Stimulated activated naive B cell treated with anti-CD40 and anti-IgM and Interleukin-4, amounts not matched to agents 10 μg/mL and 1 μg/mL and 100 μg/mL, for 72 hours (primary cell): ENCODE measurements at places on chromosomes 5 and 9.

DNA sequence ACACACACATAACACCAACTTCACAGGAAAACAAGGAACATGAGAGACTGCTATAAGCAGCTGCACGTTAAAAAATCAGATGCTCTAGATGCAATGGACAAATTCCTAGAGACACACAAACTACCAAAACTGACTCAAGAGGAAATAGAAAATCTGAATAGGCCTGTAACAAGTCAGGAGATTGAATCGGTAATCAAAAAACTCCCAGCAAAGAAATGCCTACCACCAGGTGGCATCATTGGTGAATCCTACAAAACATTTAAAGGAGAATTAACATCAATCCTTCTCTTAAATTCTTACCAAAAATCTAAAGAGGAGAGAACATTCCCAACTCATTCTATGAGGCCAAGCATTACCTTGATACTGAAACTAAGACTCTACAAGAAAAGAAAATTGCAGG is 54.9 kb downstream of the NDST1 start:
- no peak for DNase-seq

GRCh38 chr5:84017523-84018172 is 297.0 kb upstream of the HAPLN1 start:
- no peak for DNase-seq

GRCh38 chr9:79759460-79759859 is 187.7 kb downstream of the TLE4 start:
- DNase-seq: no peak

DNA sequence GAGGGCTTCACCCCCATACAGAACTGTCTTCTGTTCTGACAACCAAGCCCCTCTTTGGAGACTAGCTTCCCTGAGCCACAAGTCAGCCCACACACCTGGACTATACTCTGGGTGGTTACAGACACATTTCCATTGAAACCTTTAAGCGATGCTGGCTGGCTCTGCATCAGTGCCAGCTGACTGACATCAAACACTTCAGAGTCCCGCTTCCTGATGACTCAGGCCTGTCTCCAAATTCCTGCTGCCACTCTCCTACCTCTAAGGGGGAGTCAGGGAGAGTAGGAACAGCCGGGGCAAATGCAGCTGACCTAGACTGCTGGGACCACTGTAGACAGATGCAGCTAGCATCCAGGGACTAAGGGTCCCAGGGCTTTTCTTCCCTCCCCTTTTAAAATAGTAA is 59.4 kb downstream of the SIL1 start:
- DNase-seq: peak; percentile 5

DNA sequence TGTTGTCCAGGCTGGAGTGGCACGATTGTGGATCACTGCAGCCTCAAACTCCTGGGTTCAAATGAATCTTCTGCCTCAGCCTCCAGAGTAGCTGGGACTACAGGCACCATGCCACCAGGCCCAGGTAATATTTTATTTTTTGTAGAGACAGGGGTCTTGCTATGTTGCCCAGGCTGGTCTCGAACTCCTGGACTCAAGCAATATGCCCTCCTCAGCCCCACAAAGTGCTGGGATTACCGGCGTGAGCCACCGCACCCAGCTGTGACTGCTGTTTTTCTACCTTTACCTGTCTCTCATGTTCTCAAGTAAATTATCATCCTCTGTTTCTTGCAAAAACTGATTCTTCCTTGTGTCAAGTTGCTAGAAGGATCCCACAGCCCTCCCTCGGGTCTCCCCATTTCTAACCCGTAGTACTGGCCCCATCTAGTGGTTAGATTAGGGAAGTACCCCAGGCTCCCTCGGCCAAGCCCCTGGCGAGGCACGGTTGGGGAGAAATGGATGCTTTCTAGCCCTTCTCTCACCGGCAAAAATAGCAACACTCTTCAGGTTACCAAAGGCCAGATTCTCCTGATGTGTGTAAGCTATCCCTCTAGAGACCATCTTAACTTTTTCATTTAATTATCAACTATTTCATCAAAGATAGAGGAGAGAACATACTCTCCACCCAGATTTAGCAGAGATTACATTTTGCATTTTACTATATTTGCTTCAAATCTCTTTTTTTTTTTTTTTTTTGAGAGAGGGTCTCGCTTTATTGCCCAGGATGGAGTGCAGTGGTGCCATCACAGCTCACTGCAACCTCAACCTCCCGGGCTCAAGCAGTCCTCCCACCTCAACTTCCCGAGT is 19.2 kb upstream of the TOR1B start:
- DNase-seq: peak; percentile 59

DNA sequence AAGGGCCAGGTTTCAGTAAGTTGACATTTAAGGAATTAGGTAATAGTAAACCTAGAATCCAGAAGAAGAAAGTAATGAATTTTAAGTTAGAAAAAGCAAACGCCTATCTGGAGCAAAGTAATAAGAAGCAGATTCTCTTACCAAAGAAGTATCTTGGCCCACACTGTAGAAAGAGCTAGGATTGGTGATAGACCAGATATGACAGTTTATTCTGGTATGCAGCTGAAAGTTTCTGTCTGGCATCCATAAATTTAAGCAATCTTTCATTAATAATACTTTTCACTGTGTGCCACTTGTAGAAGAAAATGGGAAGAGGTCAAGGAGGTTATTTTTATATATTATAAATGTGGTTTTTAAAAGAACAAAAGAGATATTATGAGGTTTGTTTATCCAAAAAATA is 3.0 kb downstream of the RECK start:
- DNase-seq: no peak

GRCh38 chr5:8060953-8061429 is 192.0 kb downstream of the MTRR start:
- DNase-seq: no peak

DNA sequence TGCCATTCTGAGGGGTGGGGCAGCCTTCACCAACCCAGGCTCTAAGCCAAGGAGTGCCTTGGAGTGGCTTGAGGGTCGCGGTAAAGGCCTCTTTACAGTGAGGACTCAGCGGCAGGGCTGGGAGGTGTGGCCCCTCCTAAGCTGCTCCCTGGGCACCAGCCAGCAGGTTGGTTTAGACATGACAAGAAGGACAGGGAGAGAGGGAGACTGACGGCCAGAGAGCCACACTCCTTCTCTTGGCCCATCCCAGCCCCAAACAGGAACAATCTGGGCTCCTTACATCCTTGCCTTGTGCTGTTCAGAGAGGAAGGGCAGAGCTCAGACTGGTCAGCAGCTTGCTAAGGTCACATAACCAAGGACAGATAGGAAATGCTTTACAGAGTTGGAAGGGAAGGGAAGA is 94.5 kb downstream of the LMX1B start:
- DNase-seq: no peak

DNA sequence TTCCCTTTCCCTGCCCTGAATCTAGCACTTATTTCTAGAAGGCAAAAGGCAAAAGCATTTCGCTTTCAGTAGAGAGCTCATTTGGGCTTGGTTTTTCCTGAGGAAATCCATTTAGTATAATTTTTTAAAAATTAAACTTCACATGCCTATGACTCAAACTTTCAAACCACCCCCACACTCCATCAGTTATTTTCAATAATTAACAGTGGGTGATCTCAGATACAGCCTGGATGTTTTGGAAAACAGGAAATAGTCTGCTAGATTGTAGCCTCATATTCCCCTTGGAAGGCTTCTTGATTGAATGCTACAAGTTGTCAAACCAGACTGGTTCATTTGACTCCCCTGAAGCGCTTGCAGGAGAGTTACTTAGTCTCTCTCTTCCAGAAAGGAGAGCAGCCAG is 40.6 kb downstream of the SEMA5A start:
- no peak for DNase-seq

GRCh38 chr5:113059232-113060040 is 82.8 kb downstream of the DCP2 start:
- DNase-seq: no peak

DNA sequence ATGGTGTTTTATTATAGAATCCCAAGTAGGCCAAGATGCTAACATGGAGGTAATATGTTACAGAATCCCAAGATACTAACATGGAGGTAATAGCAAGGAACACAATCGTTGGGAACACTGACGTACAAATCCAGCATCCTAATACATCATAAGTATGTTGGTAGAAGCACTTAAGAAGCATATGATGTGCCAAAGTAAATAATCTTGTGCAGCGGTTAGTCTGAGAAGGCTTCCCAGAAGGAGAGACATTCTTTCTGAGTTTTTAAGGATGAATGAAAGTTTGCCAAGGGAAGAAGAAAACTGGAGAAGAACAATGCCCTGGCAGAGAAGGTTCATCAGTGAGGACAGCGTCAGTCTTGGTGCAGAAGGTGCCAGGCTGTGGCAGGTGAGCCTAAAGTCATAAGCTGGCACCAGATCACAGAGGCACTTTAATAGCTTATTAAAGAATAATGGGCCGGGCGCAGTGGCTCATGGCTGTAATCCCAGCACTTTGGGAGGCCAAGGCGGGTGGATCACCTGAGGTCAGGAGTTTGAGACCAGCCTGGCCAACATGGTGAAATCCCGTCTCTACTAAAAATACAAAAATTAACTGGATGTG is 294.5 kb upstream of the PIK3R1 start:
- no peak for DNase-seq

DNA sequence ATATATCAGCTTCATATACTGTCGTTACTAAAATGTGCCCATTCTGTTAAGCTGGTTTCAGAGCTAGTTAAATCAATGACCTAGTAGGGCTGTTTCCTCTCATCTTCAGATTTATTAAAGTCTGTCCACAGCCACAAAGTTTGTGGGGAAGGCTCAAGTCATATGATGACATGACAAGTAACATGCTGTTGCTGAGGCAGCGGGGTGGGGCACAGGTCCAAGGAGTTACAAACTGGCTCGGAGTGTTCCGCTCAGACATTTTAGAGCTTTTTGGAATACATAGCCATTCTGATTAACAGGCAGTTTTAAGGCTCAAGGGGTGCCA is 2.7 kb upstream of the ANP32B start:
- DNase-seq: no peak

DNA sequence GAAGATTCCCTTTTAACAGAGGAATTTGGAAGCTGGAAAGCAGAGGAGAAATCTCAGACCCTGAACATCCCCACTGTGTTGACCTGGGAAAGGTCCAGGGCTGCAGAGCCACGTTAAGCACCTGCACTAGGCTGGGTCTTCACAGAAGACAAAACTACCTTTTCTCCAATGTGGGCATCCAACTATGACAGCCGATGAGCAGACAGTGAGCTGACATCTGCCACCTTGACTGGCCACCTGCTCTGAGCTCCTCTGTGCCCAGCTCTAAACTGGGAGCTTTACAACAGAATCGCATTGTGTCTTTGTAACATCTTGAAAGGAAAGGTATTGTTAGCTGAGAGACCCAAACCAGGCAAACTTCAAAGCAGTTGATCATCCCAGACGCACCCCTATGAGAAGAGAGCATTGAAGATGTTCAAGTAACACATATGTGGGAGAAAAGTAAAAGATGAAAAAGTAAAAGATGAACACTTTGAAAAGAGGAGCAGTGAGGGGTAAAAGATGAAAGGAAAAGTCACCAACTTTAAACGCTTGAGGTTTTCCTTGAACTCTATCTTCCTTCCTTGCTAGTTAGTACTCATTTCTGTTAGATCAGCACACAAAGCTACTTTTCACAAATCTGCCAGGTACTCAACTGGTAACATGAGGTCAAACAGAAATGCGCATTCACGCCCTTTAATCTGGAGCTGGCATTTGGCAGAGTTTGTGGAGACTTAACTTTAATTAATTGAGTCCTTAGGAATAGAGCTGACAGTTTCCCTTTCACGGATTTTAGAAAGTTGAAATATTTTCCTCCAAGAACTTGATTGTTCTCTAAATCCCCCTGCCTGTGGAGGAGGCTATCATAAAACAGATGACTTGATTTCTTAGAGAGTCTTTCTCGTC is 53.2 kb upstream of the CTXN3 start:
- no peak for DNase-seq

DNA sequence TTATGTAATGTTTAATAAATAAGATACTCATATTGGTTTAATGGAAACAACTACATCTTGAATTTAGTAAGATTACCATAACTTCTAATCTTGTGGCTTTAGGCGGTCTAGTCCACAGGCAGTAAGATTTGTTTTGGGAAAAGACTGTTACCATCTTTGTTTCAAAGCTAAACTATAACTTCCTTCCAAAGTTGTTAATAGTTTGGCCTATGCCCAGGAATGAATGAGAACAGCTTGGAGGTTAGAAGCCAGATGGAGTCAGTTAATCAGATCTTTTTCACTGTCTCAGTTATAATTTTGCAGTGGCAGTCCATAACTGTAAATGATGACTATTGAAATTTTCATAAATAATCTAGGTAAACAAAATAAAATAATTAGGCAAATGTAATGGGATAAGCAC is 241.8 kb upstream of the KLF9 start:
- no peak for DNase-seq

DNA sequence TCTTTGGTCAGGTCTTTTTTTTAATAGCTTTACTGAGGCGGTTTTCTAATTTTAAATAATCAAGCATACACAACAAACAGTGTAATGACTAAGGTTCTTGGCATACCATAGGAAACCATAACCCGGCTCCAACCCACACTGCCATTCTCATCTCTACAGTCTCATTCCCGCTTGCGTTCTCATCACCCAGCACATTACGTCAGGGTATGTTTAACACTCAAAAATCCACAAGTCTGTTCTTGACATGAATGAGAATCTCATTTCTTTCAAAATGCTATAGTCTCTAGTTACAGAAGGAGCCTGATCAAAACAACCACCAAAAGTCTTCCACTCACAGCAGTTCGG is 505 bp downstream of the C5orf34 start:
- DNase-seq: no peak

DNA sequence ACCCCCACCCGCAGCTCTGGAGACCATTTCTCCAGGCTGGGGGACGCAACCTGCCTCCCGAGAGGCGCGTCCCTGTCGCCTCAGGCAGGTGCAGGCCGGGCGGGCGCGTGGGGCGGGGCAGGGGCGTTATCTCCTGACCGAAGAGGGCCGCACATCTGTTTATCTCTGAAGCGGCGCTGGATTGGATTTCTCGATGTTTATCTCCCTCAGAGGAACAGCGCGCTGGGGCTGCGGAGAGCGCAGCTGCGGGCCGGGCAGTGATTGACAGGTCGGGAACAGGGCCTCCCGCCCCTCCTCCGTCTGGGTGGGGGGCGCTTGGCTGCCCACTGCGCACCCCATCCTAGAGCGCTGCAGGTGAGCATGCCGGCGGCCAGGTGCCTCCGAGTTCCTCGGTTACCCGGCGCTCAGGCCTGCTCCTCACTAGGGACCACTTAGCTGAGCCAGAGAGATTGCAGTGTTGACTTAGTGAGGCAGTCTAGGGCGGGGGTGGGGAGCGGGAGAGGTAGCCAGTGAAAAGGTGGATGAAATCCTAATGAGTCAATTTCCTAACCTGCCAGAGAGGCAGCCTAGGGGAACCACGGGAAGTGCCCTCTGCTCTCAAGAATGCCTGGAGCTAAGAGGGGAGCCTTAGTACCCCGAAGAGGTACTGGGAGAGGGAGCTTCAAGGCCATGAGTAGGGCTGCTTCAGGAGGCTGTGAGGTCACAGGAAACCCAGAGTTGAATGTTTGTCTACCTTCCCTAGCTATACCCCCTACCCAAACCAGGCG is 39.6 kb upstream of the TIFAB start:
- DNase-seq: no peak
